ENCODE measurements at places on chromosomes 12 and 14. TPM values are rescaled to one million over a fixed set of nuclear protein-coding genes. Genes with fewer than 3 reads are reported as not detected.
A peak's percentile ranks its signal among the peaks of the same experiment; 100 is the strongest.

Gene SCNN1A
- 1.6 TPM for total RNA-seq

- ATAC-seq = peak; percentile 76
Observed at GRCh38 chr14:93173943-93174395, 10.7 kb downstream of the MOAP1 start.

DNA sequence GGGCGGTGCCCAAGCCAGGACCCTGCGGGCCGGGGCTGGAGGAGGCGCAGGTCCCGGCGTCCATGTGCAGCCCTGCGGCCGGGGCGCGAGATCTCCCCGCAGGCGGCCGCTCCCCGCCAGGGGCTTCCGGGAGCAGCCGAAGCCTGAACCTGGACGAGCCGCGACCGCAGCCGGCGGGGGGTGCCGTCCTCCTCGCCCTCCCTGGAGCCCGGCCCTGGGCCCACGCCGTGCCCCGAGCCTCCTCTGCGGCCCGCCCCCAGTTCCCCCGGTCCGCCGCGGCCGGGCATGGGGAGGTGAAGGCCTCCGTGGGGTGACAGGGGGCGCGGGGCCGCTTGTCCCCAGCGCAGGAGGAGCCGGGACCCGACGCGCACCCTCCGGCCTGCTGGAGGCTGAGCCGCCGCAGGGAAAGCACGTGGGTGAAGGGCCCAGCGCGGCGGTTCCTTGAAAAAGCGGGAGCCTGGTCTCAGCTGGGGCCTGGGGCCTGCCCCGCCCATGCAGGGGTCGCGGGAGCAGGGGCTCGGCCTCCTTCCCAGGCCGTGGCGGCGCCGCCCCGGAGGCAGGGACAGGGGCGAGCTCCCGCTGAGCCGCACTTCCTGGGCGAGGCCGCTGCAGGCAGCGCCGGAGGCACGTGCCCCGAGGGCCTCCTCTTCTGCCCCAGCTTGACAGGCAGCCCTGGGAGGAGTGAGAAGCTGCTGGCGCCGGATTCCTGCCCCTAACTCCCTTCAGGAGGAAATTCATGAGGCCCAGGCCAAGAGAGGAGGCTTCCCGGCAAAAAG lies 55.6 kb upstream of the PPP2R5C start:
- peak; percentile 72 for ATAC-seq

DNA sequence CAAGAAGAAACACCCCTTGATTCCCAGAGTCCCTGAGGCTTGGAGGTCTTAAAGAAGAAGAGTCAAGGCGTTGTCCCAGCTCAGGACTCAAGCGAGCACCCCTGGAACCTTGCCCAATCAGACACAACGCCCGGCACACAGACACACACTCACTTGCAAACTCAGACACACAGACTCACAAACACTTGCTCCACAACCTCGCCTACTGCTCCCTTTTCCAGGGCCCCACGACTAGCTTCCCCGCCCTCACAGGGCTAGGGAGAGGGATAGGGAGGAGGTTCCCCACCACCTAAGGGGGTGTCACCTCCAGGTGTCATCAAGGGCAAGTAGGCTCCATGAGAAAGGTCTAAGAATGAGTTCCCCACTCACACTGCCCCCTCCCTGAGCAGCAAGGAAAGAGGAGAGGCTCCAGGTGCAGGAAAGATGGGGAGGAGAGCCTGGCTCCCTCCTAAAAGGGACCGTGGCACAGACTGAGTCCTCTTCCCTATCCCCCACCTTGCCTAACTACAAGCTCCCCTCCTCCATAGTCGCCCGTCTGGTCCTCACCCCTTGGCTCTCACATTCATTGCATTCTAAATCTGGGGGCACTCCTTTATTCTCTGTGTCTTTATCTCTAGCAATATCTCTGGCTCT lies 717 bp downstream of the WNT10B start:
- no peak for ATAC-seq

DNA sequence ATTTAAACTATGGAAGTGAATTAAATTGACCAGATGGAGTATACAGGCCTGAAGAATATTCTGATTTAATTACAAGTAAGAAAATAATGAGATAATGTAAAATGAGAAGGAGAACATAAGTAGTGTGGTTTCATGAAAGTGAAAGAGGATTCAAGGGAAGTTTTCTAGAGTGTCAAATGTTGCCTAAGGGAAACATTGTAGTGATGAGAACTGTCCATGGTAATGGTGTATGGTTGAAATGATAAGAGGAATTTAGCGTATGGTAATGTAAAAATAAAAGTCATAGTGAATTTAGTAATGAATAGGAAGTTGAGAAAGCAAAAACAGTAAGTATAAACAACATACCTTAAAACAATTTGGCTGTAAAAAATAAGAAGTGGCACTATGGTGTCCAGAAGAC lies 1954.6 kb upstream of the FLRT2 start:
- ATAC-seq = no peak

DNA sequence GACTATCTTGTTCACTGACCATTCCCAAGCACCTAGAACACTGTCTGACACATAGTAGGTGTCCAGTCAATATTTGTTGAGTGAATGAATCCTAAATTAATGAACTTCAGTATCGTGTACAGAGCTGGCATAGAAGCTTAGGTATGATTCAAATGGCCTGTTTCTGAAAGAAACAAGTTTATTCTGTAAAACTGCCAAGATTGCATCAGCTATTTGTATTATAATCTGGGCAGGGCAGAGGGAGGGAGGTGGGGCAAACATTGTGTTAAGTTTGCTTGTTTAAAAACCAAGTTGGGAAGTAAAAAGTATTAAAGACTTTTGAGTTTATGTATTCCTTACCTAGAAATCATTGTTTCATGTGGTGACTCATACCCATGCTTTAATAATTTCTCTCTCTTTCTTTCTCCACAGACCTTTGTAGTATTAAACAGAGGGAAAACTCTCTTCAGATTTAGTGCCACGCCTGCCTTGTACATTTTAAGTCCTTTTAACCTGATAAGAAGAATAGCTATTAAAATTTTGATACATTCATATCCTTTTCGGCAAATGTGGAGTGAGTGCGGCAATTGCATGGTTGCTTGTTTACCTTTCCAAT lies 92.8 kb downstream of the SCN8A start:
- ATAC-seq = no peak

DNA sequence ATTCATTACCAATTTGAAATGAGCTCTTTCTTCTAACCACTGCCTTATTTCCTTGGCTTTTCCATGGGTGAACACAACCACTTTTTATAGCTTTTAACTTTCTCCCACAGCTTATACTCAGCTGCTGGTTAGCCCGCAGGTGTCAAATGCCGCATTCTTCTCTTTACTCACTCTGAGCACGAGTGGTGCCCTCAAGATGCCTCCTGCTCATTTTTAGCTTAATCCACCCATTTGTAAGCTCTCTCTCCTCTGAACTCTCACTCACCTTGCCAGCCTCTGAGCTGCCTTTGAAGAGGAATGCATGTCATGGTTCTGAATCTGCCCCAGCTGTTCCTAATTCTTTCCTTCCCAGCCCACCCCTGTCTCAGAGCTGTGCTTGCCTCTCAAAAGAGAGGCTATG lies 449.4 kb upstream of the PRICKLE1 start:
- ATAC-seq = no peak

DNA sequence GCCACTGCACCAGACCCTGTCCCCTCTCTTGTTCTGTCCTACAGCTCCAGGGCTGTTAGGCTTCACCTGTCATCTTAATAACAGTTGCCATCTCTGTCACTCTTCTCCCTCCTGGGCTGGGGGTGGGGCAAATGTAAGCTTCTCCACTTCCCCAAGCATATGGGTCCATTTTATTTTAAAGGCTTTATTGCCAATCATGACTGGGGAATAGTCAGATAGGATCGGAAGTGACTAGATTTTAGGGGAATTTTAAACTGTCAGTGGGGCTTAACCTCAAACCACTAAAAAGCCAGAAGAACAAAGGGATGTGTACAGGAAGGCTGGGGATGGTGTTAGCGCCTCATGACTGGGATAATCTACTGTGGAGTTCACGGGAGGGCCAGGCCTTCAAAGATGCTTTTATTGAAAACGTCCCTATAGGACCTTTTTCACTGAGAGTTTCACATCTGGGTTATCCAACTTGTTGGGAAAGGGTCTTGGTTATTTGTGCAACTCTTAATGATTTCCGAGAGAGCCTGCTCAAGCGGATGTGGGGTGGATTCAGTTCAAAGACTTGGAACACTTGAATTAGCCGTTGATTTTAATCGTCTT lies 41.6 kb downstream of the CHST11 start:
- peak; percentile 57 for ATAC-seq

DNA sequence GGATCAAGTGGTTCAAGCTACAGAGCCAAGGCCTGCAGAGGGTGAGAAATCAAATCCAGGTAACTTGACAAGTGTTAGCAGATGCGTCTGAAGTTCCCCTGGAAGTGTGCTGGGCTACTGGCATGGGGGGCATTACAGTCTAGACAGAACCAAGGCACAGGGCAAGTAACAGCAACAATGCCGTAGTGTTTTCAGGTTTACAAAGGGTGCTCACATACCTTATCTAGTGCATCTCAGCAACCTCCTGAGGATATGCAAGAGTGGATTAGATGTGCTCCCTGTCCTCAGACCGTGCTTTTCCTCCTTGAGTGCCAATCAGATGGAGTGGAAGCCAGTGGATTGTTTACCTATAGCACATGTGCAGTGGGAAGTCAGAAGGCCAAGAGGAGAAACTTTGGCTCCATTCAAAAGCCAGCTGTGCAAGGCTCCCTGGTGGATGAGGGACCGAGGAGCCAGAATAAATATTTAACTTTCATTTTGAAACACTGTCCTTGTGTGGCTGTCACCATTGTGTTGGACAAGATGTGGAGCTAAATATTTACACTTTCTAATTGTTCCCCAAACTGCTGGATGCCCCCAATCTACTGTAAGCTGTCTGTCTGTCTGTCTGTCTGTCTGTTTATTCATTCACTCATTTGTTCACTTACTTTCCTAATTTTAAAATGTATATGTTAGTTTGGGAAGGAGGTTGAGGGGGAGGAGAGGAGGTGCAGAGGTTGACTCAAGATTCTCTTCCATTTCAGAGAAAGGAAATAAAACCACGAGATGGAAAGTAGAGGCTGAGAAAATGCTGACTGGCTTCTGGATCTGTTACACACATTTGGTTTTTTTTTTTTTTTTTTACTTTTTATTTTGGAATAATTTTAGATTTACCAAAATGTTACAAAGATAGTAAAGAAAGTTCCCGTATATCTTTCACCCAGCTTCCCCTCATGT lies 184.0 kb upstream of the PARP11 start:
- peak; percentile 78 for ATAC-seq

- peak; percentile 2 for ATAC-seq
Observed at GRCh38 chr12:108839018-108839889, 18.1 kb downstream of the SSH1 start.

Data from activated T-helper 17 cell treated with anti-CD3 and anti-CD28 coated beads, Interleukin-2, amount 50 U/mL, for 72 hours (primary cell).